ENCODE measurements at places on chromosomes 6 and 20.

- peaks cover 19% of the 10 kb centered on the region for H3K36me3 ChIP-seq
- DNase-seq = no peak
- peak overlapping the region; percentile 82 for H3K27ac ChIP-seq
Observed at GRCh38 chr6:31898383-31899011, 999 bp upstream of the EHMT2 start.

DNA sequence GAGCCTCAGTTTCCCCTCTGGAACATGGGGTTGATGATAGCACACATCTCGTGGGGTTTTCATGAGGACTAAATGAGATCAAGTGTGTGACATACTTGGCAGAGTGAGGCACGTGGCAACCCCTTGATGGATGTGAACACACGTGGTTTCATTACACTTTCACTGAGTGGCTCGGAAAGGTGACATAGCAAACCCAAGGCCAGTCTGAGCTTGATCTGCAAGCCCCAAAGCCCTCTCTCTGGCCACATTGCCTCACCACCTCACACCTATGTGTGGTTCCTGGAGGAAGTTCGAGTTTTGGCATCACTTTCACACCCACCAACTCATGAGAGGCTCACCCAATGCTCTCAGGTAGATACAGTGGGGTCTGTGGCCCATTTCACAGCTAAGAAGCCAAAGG is 60.0 kb downstream of the CPNE5 start:
- no peak overlapping the region for H3K27ac ChIP-seq
- no peak overlapping the region for H3K4me3 ChIP-seq
- DNase-seq = no peak
- peaks cover 4% of the 10 kb centered on the region for H3K27me3 ChIP-seq
- no peaks in the 10 kb centered on the region for H3K36me3 ChIP-seq

- H3K27me3 ChIP-seq = peaks cover 8% of the 10 kb centered on the region
- H3K4me3 ChIP-seq = no peak overlapping the region
- H3K27ac ChIP-seq = no peak overlapping the region
- DNase-seq = no peak
- H3K4me1 ChIP-seq = no peaks in the 10 kb centered on the region
Observed at GRCh38 chr20:38372806-38373205, 26.5 kb downstream of the LBP start.

DNA sequence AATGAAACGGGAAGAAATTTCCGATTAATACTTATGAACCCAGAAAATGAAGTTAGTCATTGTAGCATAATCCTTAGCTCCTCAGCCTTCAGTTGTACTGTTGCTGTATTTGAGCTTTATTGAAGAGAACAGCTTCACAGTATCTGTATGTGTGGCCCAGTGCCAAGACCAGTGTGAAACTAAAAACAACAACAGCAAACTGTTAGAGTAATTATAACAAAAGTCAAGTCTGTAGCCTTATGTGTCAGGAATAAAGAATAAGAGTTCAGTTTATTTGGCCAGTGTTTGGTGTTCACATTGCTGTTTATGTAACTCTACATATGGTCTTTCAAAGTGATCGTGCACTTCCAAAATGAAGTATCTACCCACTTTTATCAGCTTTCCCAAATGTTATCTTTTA is 70.9 kb downstream of the ARID1B start:
- peaks cover 64% of the 10 kb centered on the region for H3K4me1 ChIP-seq
- H3K27ac ChIP-seq = no peak overlapping the region
- H3K36me3 ChIP-seq = no peaks in the 10 kb centered on the region

DNA sequence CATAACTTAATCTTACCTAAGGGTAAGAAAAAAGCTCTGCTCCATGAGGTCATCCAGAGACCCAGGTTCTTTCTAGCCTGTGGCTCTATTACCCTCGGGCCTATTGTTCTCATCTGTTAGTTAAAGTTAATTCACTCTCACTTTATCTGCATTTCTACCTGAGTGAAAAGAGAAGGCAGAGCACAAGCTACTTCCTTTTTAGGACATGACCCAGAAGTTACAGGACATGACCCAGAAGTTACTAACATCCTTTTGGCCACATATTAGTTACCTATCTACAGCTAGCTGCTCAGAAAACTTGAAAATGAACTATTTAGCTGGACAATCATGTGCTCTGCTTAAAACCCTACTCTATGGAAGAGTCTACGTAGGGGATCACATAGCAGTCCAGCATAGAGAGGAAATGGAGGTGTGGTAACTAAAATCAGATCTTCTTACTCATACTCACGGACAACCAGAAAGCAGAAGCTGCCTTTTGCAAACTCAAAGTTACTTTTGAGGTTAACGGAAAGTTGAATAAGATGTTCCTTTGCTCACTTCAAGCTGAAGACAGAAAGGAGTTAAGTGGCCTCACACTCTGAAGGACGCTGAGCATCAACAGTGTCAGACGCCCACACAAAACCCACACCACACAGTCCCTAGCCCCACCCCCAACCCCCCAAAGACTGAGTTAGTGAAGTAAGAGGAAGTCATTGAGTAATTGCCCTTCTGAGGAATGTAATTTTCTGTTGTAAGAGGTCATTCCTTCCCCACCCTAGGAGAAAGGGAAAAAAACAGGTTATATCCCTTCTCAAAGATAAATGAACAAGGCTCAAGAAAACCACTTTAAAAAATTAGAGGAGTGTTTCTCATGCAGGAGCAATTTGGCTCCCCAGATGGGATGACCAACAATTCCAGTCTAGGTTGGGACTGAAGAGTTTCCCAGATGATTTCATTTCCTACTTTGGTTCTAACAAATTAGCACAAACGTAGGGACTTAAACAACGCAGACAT is 45.9 kb upstream of the TAB2 start:
- H3K27ac ChIP-seq = no peak overlapping the region
- H3K27me3 ChIP-seq = no peaks in the 10 kb centered on the region
- no peak for DNase-seq
- no peaks in the 10 kb centered on the region for H3K4me1 ChIP-seq

DNA sequence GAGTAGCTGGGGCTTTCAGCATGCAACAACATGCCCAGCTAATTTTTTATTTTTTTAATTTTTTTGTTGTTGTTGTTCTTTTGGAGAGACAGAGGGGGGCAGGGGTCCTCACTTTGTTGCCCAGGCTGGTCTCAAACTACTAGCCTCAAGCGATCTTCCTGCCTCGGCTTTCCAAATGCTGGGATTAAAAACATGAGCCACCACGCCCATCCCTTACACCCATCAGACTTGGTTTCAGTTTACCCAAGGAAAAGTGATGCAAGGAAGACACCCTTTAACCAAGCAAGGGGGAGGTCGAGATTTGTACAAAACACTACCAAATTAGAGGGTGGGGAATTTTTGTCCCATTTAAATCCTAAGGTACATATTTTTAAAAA is 210.1 kb downstream of the ARHGAP18 start:
- peak overlapping the region; percentile 78 for H3K27ac ChIP-seq
- no peak overlapping the region for H3K4me3 ChIP-seq
- H3K27me3 ChIP-seq = no peaks in the 10 kb centered on the region
- H3K36me3 ChIP-seq = no peaks in the 10 kb centered on the region
- H3K4me1 ChIP-seq = peaks cover 49% of the 10 kb centered on the region
- no peak for DNase-seq

- H3K36me3 ChIP-seq = no peaks in the 10 kb centered on the region
- no peaks in the 10 kb centered on the region for H3K27me3 ChIP-seq
- peaks cover 1% of the 10 kb centered on the region for H3K4me1 ChIP-seq
- no peak overlapping the region for H3K4me3 ChIP-seq
- DNase-seq = no peak
Observed at GRCh38 chr6:42320762-42321161, 103.1 kb upstream of the MRPS10 start.

- no peak overlapping the region for H3K27ac ChIP-seq
- no peak overlapping the region for H3K4me3 ChIP-seq
- peaks cover 13% of the 10 kb centered on the region for H3K4me1 ChIP-seq
- H3K36me3 ChIP-seq = no peaks in the 10 kb centered on the region
- H3K27me3 ChIP-seq = no peaks in the 10 kb centered on the region
Observed at GRCh38 chr20:17406051-17406590, 125.1 kb downstream of the BFSP1 start.

DNA sequence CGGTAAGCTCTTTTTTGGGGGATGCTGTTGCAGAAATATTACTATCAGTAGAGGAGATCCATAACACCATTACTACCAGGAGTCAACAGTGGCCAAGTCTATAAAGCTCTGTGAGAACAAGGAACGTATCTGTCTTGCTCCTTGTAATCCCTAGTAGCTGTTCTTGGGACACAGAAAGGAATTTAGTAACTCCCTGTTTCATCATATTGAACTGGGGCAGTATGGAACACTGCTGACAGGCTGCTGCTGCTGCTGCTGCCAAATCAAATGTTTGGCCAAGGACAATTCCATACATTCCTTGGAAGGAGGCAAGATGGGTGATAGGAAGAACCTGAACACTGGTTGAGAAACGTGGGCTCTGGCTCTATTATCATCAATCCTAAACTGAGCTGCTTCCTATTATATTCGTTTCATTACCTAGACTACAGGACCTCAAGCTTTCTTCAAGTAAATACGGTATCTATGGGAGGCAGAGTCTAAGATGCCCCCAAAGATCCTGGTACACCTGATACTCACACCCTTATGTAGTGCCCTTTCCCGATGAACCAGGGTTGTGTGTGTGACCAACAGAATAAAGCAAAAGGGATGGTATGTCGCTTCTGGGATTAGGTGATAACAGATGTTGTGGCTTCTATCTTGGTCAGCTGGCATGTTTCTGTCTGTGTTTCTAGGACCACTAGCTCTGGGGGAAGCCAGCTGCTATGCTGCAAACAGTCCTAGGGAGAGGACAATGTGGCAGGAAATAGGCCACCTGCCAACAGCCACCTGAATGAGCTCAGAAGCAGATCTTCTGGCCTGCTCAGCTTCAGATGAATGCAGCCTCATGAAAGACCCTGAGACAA is 39.5 kb downstream of the ELOVL5 start:
- no peak for DNase-seq
- H3K4me3 ChIP-seq = no peak overlapping the region
- H3K4me1 ChIP-seq = peaks cover 25% of the 10 kb centered on the region
- no peaks in the 10 kb centered on the region for H3K36me3 ChIP-seq
- H3K27me3 ChIP-seq = no peaks in the 10 kb centered on the region
- no peak overlapping the region for H3K27ac ChIP-seq

DNA sequence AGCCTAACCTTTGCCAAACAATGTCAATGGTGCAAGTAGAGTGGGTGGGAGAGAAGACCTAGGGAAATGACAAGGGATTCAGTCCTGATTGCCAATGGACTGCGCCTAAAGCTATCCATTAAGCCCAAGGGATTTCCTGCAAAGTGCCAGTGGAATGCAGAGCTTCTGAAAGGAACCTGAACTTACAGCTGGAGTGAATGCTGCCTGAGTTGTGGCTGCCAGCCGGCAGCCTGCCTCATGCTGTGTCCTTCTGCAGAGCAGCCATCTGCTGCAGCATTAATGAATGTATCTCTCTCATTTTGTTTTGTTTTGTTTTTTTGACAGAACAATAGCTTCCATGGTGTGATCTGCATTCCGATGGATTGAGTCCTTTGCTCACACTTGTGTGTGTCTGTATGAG is 44.7 kb downstream of the SLC35F1 start:
- no peaks in the 10 kb centered on the region for H3K36me3 ChIP-seq
- no peak for DNase-seq
- no peaks in the 10 kb centered on the region for H3K4me1 ChIP-seq

- no peak overlapping the region for H3K4me3 ChIP-seq
- H3K27me3 ChIP-seq = no peaks in the 10 kb centered on the region
- no peak for DNase-seq
- no peaks in the 10 kb centered on the region for H3K36me3 ChIP-seq
Observed at GRCh38 chr6:116392132-116393013, 21.6 kb downstream of the DSE start.

DNA sequence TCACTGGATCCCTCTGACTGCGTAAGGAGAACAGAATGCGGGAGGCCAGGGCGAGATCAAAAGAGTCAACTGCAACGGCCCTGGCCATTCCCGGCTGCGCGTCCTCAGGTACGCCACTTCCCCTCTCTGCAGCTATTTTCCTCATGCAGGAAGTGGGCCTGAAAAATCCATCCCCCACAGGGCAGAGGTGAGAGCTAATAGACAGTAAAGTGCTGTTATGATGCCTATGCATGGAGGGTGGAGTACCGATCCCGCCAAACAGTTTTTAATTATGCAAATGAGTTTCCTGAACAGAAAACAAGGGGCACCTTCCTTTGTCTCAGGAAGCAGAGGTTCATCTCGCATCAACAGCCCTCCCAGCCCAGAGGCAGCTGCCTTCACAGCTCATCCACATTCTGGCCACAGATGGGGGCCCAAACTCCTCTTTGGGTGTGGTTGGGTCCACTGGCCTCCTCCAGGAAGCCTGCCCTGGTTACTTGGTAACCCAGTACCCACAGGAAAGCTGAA is 9.3 kb downstream of the PREX1 start:
- peaks cover 9% of the 10 kb centered on the region for H3K4me1 ChIP-seq
- no peak overlapping the region for H3K27ac ChIP-seq
- H3K36me3 ChIP-seq = no peaks in the 10 kb centered on the region
- no peak overlapping the region for H3K4me3 ChIP-seq
- peaks cover 9% of the 10 kb centered on the region for H3K27me3 ChIP-seq
- DNase-seq = no peak

Data from suprapubic skin (tissue), 4 donors.